GM23338 (cell line): ENCODE measurements at places on chromosomes 12 and 14. TPM values are rescaled to one million over a fixed set of nuclear protein-coding genes. Genes with fewer than 3 reads are reported as not detected.

TNS2 gene
- 5.7 and 6.9 TPM in 2 replicates for total RNA-seq

KLRC1 gene
- not detected in 2 replicates for total RNA-seq

CHGA gene
- total RNA-seq = 13.9 and 20.9 TPM in 2 replicates

TOMM20L gene
- not detected in 2 replicates for total RNA-seq

LPCAT3 gene
- 45.3 and 51.5 TPM in 2 replicates for total RNA-seq

AMN gene
- total RNA-seq = 0.16 and 0.69 TPM in 2 replicates

GAS2L3 gene
- 13.5 and 22.3 TPM in 2 replicates for total RNA-seq

PRR4 gene
- 2.1 TPM in 2 replicates for total RNA-seq

WNT1 gene
- total RNA-seq = not detected in 2 replicates

DNA sequence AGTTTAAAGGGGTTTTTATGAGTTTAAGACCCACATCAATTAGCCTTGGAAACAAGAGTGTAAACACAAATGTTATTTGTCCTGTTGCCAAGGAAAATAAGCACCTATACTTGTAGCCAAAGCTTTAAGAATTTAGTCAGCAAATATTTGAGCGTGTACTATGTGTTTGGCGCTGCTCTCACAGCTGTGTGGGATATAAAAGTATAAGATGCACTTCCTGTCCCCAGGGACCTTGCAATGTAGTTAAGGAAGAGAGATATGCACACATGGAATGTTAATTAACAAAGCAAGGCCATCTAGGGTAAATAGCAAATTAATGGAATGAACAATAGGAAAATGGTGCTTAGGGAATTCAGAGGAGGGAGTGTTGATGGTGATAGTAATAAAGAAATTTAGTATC, 134.9 kb upstream of the SRRM4 start:
- DNase-seq = no peak

DNA sequence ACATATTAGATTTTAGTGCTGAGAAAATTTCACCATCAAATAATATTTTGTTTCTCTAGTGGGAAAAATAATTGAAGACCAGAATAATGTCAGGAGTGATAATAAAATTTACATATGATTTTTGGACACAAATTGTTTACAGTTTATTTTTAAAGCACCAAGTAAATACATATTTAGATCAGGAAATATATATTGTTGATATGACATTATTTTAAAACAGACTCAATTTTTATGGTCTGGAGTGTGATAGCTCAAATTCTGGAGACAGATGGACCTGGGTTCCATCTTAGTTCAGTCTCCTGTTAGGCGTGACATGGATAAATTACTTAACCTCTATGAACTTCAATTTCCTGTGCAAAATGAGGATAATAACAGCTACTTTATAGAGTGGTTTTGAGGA, 135.4 kb downstream of the TPH2 start:
- DNase-seq = no peak

- DNase-seq = peak; percentile 52
Observed at GRCh38 chr12:82359115-82359478, 768 bp downstream of the METTL25 start.

GRCh38 chr12:128664501-128664900, 159.3 kb downstream of the SLC15A4 start:
- DNase-seq = no peak

GRCh38 chr12:12744546-12745305, 27.6 kb downstream of the CDKN1B start:
- no peak for DNase-seq

DNA sequence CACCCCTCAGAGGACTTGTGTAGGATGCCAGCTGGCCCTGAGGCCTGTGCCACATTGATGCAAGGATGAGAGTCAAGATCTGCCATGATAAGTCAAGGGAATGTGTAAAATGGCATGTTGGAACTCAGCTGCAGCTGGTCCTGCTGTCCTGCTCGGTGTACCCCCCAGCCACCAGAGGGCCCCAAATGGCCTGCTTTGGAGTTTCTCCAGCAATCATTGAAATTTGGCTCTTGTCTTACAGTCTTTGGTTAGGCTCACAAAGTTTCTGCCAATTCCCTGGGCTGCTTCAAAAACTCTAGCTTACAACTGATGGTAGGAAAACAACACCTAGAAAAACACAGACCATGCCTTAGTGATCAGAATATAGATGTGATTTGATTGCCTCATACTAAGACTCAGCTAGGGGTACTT, 76.8 kb downstream of the HSD17B6 start:
- DNase-seq = peak; percentile 87

DNA sequence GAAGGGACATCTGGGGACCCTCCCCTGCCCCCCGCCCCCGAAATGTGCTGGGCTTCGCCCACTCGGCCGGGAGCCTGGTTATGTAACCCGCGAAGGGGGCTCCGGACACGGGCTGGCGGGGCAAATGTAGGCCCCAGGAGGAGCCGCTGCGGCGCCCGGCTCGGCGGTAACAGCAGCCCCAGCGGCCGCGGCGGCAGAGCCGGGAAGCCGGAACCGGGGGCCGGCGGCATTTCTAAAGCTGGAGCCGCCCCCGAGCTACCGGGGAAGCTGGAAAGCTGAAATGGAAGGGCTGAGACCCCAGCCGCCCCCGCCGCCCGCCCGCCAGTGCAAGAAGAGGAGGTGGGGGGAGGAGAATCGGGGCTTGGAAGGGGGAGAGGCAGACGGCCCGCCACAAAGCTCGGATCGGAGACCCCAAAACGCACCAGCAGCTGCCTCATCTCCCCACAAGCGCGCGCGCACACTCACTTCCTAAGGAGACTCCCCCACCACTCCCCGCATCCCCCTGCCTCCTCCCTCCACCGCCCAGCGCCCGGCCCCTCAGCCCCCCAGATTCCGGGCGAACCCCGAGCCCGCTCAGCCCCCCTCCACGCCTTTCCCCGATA, 1.5 kb downstream of the KDM2B start:
- peak; percentile 73 for DNase-seq

DNA sequence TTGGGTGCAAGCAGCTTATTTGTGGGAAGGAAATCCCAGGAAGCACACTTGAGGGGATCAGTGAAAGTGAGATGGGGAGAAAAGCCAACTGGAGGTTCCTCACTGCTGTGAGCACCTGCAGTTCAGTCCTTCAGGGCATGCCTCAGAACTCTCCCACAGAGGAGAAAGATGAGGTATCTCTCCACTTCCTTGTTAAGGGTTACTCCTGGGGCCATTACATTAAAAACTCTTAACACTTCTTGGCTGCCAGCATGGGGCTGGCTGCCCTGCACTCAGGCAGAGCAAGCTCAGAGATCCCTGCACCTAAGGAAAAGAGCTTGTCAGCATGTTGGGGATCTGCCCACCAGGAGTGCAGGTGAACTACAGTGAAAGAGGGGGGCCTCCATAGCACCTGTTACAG, 28.8 kb downstream of the FERMT2 start:
- no peak for DNase-seq

DNA sequence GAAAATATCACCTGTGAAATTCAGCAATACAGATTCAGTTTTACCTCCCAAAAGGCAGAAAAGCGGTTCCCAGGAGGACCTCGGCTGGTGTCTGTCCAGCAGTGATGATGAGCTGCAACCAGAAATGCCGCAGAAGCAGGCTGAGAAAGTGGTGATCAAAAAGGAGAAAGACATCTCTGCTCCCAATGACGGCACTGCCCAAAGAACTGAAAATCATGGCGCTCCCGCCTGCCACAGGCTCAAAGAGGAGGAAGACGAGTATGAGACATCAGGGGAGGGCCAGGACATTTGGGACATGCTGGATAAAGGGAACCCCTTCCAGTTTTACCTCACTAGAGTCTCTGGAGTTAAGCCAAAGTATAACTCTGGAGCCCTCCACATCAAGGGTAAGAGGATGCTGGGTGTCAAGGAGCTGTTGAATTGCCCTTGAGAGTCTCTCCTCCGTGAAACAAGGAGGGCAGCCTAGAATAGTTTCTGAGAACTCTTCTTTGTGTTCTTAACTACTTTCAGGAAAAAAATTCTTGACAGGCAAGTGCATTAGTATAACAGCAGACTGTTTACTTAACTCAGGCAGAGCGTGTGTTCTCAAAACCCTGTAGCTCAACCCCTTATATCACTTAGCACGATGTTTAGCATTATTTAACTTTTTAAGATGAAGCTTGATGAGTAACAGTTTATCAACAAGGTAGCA, 7.7 kb downstream of the TDP1 start:
- DNase-seq = no peak

GRCh38 chr14:89308232-89308959, 108.6 kb downstream of the FOXN3 start:
- DNase-seq = no peak

- DNase-seq = no peak
Observed at GRCh38 chr12:121154793-121155375, 22.2 kb downstream of the P2RX7 start.

- DNase-seq = no peak
Observed at GRCh38 chr12:120093336-120093591, 23.3 kb downstream of the RAB35 start.

- peak; percentile 16 for DNase-seq
Observed at GRCh38 chr12:1576410-1577241, 17.8 kb downstream of the FBXL14 start.

- DNase-seq = no peak
Observed at GRCh38 chr14:55838529-55839052, 258.6 kb downstream of the KTN1 start.

- DNase-seq = no peak
Observed at GRCh38 chr14:101862177-101862576, 100.7 kb downstream of the PPP2R5C start.

GRCh38 chr12:48966177-48966895, 5.2 kb downstream of the WNT10B start:
- peak; percentile 41 for DNase-seq

GRCh38 chr14:33986804-33987203, 35.9 kb upstream of the EGLN3 start:
- DNase-seq = peak; percentile 57

DNA sequence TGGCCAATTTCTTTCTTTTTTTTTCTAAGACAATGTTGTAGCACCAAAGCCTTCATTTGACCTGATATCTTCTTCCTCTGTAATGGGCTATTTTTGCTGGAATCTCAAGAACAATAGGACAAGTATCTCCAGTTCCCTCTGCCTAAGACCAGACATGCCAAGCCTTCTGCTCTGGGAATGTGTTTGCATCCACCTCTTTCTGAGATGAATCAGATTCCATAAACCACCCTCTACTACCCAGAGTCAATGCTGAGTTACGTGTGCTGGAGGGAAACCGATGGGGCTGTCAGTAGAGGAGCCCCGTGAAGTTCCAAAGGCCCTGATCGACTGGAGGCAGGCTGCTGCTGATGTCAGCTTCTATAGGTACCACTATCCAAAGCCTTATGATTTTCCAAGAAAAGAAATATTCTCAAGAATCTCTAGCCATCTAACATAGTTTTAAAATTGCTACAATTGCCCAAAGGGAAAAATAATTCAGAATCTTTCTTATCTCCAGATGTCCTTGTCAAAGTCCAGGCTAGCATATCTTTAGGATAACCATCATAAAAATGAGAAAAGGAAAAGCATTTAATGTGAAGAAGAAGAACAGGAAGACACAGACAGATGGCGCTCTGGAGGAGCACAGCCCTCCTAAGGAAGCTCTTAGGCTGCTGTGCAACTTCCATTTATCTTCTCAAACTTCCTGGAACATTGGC, 101.9 kb downstream of the SLC8A3 start:
- DNase-seq = peak; percentile 74

DNA sequence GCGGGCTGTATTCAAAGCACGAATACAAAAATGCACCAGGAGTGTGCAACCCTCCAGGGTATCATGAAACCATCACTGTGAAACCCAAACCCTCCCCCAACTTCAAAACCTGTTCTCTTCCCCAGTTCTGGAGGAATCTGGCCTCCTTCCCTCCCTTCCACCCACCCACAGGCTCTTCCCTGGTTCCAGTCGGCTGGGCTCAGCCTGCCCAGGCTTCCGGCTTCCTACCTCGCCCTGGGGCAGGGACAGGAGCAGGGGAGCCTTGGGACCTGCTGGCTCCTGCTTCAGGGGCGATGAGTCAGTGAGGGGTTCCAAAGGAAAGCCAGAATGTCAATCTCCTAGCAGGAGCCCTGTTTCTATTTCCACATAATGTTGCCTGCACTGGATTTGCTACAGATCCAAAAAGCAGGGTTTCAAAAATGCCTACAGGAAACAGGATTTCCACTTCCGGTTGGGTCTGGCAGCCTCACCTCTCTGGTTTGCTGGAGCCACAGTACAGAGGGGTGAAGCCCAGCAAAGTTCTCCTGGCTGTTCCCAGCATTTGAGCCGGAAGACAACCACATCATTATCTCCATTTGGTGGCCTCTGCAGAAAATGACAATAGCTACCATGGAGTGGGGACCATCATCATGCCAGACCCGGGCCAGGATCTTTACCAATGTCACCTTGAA, 278.3 kb downstream of the DPF3 start:
- DNase-seq = no peak
